Fibroblast of lung (primary cell): ENCODE measurements at places on chromosomes 12 and 14.

GRCh38 chr12:65613692-65614091, 210.6 kb upstream of the HMGA2 start:
- DNase-seq, result peak; percentile 64

GRCh38 chr12:132633398-132633797, 14.8 kb downstream of the P2RX2 start:
- no peak for DNase-seq

- peak; percentile 83 for DNase-seq
Measured at GRCh38 chr14:62645649-62646048, 399.6 kb downstream of the KCNH5 start.

GRCh38 chr14:106875503-106875902, 1349.1 kb downstream of the TMEM121 start:
- DNase-seq, result no peak

DNA sequence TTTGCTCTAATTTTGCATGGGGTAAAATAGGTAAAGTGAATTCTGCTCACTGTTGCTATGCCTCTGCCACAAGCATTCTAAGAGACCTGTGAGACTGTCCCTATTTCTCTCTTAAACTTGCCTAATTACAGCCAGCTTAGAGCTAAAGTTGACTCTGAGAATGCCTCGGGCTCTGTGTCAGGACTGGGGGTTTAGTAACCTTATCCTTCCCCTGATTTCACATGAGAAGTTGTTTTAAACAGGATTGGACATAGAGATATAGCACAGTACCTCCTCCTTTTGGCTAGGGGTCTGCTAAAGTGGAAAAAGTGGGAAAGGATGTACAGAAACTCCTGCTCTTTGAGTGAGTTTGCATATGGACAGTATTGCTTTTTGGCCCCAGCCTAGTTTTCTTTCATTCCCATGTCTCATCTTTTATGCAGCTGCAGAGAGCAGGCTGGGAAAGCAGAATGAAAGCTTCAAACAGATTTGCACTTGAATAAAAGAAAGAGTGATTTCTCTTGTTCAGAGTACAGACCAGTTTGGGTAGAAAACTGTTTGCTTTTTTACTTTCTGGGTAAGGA, 122.0 kb downstream of the RAD51B start:
- peak; percentile 45 for DNase-seq

- no peak for DNase-seq
Measured at GRCh38 chr12:94674835-94675234, 24.5 kb upstream of the TMCC3 start.

GRCh38 chr12:106251631-106252455, 4.0 kb upstream of the CKAP4 start:
- DNase-seq, result peak; percentile 27

- DNase-seq, result peak; percentile 8
Measured at GRCh38 chr14:72024043-72024407, 91.8 kb downstream of the RGS6 start.

GRCh38 chr14:32727832-32728231, 210.8 kb upstream of the NPAS3 start:
- no peak for DNase-seq

DNA sequence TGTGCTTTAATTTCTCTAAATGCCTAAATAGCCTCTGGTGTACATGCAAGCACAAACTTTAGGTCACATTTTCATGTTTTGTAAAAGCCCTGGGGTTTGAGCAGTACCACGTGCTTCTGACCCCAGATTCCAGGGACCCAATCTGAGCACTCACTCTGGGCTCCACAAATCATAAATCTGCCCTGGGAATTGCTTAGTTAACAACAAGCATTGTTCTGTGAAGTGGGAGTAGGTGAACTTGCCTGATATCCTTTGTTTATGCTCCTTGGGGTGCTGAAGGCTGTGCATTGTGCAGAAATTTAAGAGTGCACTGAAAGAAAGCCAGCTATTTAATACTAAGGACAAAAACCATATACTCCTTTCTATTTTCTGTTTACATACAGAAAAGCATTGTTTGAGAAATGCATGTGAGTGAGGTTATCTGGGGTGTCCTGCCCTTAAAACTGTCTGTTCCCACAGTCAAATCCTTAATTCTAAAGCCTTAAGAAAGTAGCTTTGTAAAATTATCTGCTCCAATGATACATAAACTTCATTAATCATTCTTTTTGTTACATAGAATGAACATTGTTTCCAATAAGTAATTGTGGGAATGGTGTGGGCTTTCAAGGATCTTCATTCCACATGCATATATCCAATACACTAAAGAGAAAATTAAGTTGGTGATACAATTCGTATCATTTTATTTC, 258.6 kb upstream of the NPAS3 start:
- no peak for DNase-seq

DNA sequence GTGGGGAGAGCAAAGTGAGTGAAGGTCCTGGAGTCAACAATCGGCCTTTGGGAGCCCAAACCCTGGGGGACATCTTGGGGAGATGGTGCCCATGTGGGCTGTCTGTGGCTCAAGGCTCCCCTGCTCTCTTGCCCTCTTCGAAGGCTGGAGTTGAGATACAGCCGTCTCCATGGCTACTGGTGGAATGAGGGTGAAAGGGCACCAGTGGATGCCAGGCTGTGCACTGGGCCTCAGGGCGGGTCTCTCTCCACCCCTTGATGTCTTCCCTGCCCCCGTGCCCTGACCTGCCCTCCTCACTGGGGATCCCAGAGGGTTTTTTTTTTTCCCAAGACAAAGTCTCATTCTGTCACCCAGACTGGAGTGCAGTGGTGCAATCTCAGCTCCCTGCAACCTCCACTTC, 2.0 kb upstream of the ANKRD9 start:
- no peak for DNase-seq

- no peak for DNase-seq
Measured at GRCh38 chr14:67650151-67650550, 24.3 kb downstream of the VTI1B start.

GRCh38 chr14:98711453-98711852, 560.5 kb downstream of the BCL11B start:
- DNase-seq, result no peak

GRCh38 chr14:76880449-76880848, 54.2 kb downstream of the LRRC74A start:
- DNase-seq, result no peak

DNA sequence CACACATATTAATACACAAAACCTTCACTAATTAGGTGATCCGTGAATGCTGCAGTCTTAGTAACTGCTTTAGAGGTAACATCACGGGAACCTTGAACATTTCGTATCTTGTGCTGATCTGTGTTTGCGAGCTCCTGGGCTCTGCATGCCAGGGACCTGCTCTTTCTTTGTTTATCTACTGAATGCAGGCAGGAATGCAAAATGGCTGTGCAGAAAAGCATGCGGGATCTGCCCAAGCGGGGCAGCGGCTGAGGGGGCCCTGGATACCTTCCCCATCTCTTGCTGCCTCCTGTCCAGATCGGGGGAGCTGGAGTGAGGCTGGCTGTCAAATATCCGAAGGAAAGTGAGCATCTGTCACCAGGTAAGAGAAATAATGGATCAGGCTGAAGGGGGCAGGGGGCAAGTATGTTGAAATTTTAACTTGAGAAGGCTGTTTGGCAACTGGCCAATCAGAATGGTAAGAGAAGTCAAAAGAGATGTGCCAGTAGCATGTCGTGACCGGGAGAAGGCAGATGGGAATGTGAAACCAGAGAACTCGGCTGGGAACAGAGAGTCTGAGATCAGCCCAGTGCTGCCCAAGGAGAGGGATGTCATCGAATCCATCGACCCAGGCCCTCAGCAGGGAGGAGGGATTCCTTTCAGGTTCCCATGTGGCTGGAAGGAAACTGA, 191.4 kb downstream of the TTC7B start:
- DNase-seq, result peak; percentile 40

- no peak for DNase-seq
Measured at GRCh38 chr12:65707051-65707450, 117.2 kb upstream of the HMGA2 start.

DNA sequence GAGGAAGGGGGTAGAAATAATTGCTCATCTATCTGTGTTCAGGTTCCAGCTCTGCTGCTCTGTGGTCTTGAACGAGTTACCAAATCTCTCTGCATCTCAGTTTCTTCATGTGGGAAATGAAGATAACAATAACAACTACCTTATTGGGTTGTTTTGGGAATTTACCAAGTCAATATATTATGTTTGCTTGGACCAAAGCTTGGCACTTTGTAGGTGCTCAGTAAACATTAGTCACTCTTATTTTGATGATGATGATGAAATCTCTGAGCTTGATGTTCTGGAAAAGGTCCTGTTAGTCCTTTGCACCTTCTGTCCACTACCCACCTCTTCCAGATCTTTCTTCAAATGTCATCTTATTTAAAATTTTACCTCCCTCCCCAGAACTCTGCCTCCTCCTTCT, 15.9 kb downstream of the RPH3A start:
- DNase-seq, result no peak

DNA sequence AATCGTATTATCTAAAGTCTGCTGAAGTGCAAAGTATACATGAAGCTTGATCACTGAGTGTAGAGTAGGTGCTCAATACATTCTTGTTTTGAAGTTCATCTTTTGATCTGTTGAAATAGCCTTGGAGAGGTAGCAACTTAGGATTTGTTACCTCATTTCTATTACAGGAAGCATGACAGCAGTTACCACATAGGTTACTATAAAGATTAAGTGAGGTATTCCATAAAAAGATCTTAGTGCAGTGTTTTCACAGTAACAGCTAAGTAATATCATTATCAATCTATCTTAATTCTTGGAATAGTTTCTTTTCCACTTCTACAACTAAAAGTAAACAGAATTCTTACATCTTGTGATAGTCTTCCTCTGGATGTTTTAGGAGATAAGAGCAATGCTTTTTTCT, 50.9 kb downstream of the BTBD7 start:
- no peak for DNase-seq

DNA sequence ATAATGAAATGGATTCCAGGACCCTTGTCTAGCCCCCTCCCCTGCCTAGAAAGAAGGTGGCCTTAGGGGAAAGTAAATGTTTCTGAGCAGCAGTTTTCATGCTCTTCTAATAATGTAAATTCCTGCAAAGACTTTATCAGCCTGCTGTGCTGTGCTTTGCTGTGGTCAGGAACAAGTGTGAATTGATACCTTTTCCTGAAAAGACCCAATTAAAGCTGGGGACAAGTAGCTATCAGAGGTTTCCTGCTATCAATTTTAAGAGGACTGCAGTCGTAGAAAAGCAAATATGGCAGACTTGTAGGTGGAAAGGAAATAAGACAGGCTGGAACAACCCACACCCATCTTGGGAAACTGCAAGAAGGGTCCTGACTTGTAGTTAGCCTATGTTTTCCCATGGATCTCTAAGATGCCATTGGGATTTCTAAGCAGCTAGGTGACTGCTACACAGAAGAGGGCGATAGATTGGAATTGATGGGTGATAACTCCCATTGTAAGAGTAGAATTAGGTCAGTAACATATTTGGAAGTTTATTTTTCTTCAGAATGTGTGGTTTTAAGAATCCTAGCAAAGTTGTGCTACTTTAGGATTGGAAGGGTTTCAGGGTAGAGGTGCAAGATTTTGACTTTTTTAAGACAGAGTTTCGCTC, 3.1 kb downstream of the DYNLL1 start:
- no peak for DNase-seq

DNA sequence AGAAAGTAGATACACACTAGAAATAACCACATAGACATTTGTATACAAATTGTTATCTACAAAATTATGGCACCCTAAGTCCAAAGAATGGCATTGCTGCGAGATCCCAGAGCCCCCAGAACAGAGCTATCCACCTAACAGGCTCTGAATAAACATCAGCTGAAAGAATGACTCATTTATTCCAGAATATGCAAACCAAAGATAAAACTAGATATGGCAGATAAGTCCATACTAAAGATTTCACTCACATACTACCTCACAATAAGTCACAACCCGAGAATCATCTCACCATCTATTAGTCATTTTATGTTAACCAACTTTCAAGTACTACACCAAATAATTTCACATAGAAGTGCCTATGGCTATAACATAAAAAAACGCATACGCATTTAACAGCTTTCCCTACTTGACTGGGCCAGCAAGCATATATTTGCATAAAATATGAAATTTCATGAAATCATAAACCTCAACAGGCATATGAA, 5.6 kb downstream of the CNIH1 start:
- DNase-seq, result peak; percentile 89

- DNase-seq, result no peak
Measured at GRCh38 chr12:109961612-109962011, 34.6 kb downstream of the GIT2 start.

DNA sequence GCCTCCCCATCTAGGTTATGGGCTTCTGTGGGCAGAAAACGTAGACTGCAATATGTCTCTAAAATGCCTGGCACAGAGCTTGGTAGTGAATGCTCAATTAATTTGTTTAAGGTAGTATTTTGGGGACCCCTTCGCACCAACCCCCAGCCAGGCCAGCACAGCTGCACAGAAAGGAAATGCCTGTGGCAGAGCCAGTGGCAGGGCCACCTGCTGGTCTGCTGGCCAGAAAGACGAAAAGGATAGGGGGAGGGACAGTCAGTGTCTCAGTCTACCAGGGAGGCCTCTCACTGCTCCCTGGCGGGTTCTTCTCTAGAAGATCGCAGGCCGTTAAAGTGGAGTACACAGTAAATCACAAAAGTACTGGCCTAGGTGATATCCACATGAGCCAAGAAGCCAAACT, 3.5 kb downstream of the RAB15 start:
- DNase-seq, result no peak

DNA sequence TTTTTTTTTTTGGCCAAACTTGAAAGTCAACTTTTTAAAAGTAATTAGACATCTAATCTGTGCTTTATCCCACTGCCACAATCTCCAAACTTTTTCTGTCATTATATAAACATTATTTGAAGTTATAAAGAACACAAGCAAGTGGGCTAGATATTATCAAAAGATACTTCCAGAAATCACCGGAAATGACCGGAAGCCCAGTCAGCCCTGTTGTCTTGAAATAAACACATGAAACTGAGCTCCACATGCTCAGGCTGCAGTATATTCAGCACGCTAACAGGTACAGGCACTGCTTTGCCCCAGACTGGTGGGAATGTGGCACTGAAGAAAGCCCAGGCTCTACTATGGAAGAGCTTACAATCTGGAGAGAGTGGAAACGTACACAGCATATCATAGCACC, 158.9 kb upstream of the PLEKHG7 start:
- no peak for DNase-seq

GRCh38 chr12:120814903-120815429, 89.2 kb downstream of the SPPL3 start:
- DNase-seq, result no peak

- DNase-seq, result peak; percentile 67
Measured at GRCh38 chr14:37150414-37150813, 22.0 kb downstream of the SLC25A21 start.

DNA sequence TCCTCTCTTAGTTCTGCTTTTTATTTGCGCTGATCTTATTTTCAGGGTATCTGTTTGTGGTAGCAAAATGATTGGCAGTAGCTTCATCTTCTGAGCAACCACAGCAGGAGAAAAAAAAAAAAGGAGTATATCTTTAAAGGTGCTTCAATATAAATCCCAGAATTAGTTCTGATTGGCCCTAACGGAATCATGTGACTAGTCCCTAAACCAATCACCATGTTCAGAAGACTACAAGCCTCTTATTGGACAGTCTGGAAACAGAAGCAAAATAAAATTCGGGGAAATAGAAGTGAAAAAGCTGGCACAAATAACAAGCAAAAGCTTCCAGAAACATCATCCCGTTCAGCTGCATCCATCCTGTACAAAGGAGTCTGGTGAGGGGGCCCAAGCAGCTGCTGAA, 49.9 kb upstream of the PTPRO start:
- no peak for DNase-seq
